Effector CD8-positive, alpha-beta T cell (primary cell): ENCODE measurements at places on chromosomes 1 and 21.

DNA sequence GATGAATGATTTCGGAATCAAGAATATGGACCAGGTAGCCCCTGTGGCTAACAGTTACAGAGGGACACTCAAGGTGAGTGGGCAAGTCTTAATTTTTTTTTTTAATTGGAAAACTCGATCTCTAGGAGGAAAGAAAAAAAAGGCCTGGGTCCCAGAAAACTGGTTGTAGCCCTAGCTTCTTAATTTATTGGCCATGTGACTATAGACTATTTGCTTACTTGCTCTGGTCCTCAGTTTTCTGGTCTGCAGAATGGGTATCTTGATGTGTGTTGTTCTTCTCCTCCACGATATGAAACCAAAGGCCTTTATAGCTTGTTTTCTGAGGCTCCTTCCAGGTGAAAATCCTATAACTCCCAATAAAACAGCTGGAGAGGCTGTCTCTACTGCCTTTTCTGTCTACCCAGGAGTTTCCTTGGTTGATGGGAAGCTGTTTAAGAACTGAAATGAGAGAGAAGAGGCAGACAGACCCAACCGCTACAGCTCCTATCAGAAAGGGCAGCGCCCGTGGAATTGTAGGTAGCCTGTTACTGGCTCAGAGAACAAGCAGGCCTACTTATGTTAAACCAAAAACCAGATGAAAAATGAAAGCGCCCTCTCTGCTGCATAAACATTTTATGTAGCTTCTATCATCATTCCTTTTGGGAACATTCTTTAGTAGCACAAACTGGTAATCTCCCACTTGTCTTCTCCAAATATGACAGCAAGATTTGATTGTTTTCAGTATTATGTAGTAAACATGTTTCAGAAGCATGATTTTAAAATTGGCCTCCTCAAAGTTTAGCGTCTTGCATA, 4.5 kb downstream of the ETS2 start:
- no peak for DNase-seq

- no peak for DNase-seq
Measured at GRCh38 chr1:117759535-117759934, 153.7 kb downstream of the TENT5C start.

- DNase-seq: no peak
Measured at GRCh38 chr1:41371630-41372599, 10.7 kb downstream of the FOXO6 start.

GRCh38 chr1:46171351-46171750, 3.5 kb upstream of the TSPAN1 start:
- no peak for DNase-seq

GRCh38 chr1:15426492-15427279, 11.6 kb upstream of the CTRC start:
- DNase-seq: no peak

GRCh38 chr1:7574121-7575040, 196.7 kb upstream of the VAMP3 start:
- DNase-seq: no peak

DNA sequence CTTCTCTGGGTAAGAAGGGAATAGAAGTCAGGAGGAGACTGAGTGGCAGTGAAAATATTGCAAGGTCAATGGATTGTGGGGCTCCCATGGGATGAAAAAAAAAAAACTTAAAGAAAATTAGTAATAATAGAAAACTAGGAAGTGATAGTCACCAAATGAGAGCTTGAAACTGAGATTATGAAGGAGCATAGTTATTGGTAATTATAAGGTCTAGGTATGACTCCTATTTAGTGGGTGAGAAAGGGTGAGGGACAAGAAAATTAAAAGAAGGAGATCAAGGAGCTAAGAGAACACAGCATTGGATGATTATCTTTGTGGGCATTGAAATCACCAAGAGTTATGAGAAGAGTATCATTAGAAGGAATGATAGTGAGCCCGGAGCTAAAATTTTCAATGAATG, 301.4 kb downstream of the TPR start:
- DNase-seq: no peak
